ENCODE measurements at places on chromosomes 16 and 17.

GRCh38 chr17:19718041-19718612, 1.7 kb upstream of the SLC47A2 start:
- no peak for DNase-seq

DNA sequence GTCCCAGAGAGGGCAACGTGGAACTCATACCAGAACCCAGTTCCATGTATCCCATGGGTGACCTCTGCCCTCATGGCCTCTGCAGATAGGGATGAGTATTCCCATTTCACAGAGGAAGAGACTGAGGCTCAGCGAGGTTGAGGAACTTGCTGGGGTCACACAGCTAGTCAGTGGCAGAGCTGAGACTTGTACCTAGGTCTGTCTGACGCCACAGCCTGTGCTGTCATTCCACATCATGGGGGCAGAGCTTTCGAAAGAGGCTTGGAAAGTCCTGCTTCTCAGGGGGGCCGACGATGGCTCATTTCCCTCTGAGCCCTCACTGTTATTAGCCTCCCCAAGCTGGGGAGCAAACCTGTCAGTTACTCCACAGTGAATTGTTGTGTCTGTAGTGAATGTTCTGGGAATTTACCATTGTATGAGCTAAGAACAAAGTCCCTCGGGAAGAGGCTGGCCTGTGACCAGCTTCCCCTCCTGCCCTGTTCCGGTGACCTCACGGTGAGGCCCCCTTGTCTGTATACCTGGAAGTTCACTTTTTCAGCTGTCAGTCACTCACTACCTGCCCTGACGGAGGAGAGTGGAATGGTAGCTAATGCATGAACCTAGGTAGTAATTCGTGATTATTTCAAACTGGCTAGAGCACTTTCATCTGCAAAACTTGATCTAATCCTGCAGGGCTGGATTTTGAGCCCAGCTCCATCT, 8.9 kb downstream of the METTL22 start:
- no peak for DNase-seq

GRCh38 chr16:82329504-82330192, 159.6 kb upstream of the MPHOSPH6 start:
- DNase-seq, result no peak

DNA sequence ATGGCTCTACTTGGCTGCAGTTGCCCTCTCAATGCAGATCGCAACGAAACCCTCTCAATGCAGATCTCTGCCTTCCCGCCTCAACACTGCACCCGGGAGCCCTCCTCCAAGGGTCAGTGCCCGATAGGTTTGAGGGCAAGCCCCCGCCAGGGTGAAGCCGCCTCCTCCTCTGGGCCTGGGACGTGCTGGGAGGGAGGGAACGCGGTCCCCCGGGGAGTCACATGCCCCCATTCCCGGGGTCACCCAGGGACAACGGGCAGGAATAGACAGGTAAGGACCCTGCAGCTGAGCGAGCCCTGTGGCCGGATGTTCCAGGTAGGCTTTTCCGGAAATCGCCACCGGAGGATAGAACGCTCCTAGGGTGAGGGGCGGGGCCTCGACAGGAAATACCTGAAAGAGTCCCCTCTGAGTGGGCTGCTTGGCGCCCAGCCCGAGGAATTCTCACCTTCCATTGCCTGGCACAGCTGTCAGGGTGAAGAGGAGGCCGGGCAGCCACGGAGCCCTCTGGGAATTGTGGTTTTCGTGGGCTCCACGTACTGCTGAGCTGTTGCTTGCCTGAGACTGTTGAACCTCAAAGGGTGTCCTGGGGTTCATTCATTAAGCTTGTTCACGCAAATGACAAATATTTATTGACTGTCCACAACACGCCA, 12.8 kb downstream of the ZNF174 start:
- no peak for DNase-seq

- DNase-seq, result no peak
These were observed 32.7 kb downstream of the ZNF207 start for GRCh38 chr17:32382526-32383223.

DNA sequence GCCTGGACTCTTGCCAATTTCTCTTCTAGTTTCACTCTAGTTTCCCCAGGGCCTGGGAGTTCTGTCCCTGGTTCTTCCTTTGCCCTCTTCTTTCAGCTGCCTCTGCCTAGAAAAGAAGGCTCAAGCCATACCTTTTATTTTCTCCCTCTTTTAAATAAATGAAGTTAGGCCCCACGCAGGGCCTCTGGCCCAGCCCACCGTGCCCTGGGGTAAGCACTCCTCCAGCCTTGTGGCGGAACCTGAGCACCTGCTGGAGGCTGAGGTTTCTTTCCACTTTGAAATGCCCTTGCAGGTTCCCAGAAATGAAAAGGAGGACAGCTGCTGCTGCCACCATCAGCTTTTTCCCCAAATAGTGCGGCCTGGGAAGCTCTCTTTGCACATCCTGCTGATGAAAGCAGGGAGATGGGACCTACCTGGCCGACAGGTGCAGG, 139.4 kb downstream of the CCDC182 start:
- no peak for DNase-seq

GRCh38 chr16:2008009-2008526, 1.6 kb downstream of the ZNF598 start:
- DNase-seq, result no peak

- no peak for DNase-seq
These were observed 119.3 kb upstream of the TOM1L1 start for GRCh38 chr17:54781389-54781788.

GRCh38 chr16:66359811-66360608, 6.5 kb upstream of the CDH5 start:
- no peak for DNase-seq

DNA sequence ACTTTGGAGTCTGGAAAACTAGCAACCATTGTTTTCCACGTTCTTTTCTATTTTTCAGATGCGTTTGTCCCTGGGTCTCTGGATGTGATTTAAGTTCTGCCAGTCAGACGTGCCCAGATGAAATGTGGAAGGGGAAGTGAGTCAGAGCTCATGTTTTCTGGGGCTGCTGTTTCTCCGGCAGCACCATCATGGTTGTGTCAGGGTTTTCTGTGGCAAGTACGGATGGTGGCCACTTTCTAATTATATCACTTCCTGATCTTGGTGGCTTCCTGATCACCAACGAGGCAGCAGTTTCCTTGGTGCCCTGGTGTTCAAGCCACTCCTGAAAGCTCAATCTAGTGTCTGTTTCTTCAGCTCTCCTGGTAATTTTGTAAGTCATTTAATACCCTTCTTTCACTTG, 31.4 kb upstream of the PMFBP1 start:
- DNase-seq, result peak; percentile 44

- DNase-seq, result no peak
These were observed 31.4 kb upstream of the ZNF750 start for GRCh38 chr17:82871056-82871775.

DNA sequence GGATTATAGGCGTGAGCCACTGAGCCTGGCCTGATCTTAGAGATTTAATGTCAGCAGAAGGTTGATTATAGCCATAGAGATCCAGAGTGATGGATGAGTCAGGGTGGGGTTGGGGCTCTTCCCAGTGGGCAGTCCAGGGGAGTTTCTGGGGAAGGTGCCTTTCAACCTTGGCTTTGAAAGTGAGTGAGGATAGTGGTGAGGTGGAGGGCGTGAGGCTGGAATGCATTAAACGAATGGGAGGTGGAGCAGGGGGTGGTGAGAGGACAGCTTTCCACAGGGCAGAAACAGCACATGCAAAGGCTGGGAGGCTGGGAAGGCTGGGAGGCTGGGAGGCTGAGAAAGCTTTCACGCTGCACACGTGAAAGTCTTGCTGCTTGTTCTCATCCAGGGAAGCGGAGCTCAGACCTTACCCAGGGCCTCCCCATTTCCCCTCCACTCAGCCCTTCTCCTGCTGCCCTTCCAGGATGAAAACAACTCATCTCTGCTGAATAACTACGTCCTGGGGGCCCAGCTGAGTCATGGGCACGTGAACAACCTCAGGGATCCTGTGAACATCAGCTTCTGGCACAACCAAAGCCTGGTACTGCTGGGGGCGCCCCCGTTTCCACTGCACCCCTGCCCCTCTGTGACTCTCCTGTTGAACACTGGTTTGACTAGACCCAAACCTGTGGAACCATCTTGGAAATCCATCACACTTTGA, 22.3 kb downstream of the ADGRG5 start:
- DNase-seq, result no peak

DNA sequence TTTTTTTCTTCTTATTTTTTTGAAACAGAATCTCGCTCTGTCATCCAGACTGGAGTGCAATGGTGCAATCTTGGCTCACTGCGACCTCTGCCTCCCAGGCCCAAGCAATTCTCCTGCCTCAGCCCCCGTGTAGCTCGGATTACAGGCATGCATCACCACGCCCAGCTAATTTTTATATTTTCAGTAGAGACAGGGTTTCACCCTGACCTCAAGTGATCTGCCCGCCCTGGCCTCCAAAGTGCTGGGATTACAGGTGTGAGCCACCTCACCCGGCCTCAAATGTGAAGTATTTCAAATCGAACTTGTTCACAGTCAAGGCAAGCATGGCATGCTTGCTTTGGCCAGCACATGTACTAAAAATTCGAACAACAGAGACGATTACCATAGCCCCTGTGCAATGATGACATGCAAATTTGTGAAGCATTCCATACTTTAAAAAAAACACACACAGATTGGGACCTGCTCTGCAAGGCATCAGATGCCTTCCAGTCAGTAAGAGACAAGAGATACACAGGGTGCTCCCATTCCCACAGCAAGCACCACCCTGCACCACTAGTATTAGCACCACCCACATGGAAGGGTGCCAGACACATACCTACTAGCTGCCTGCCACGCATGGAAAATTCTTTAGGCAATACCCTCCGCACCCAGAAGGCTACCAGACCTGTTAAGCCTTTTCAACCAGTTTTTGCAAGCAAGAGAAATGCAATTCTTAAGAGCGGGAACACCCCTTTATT, 47.2 kb downstream of the ANKRD11 start:
- DNase-seq, result no peak

GRCh38 chr17:70271200-70271599, 101.9 kb downstream of the KCNJ2 start:
- no peak for DNase-seq

DNA sequence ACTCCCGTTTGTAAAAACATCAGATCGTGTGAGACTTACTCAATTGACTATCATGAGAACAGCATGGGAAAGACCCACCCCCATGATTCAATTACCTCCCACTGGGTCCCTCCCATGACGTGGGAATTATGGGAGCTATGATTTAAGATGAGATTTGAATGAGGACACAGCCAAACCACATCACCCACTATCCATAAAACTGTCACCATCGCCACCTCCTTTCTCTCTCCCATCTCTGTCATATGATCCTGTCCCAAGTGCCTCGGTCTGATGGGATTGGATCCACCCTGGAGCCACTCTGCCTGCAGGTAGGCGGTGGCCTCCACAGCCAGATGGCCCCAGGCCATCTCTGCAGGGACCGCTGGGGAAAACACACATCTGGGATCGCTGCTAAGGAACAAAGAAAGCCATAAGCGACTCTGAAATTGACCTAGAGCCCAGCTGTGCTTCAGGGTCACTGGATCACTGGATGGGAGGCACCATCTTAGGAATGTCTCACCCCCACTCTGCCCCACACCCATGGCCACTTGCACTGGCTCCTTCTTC, 61.2 kb downstream of the TMEM186 start:
- DNase-seq, result no peak
